CD4-positive, alpha-beta T cell treated with Interleukin-17A for 4 hours (primary cell): ENCODE measurements at places on chromosomes 4 and X.

DNA sequence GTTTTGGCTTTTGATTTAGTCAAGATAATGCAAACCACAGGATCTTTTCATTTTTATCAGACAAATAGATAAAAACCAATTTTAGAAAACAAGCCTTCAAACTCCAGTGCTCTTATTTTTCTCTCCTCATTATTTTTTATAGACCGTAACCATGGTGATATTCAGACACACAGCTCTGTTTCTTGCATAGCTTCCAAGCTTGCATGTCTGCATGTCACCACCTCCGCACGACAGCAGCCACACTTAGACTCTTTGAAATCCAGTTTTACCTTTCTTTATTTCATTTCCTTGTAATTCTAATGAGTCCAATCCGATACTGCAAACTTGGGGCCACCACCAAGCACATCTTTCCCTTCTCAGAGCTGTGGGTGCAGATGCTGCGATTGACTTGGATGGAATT lies 94.3 kb upstream of the GPM6A start:
- no peak for DNase-seq

- no peak for DNase-seq
These were observed 108.5 kb upstream of the MID1 start for GRCh38 chrX:10728806-10729389.

- DNase-seq: no peak
These were observed 29.1 kb upstream of the KLHL8 start for GRCh38 chr4:87249332-87250019.

DNA sequence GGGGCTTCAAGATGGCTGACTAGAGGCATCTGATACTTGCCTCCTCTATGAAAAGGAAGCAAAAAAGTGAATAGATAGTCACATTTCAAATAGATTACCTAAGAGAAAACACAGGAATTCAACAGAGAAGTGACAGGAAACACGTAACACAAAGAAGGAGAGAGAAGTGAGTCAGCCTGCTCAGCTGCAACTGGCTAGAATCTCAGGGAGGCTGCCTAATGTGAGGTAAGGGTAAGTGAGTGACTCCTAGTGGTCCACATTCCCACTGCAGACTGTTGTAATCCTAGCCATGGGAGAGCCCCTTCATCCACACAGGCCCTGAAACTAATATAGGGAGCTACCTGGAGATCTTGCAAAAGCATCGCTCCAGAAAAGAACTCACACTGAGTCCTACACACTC lies 179.2 kb downstream of the SLC7A11 start:
- no peak for DNase-seq

- DNase-seq: no peak
These were observed 73.6 kb downstream of the SNX25 start for GRCh38 chr4:185282968-185283367.

DNA sequence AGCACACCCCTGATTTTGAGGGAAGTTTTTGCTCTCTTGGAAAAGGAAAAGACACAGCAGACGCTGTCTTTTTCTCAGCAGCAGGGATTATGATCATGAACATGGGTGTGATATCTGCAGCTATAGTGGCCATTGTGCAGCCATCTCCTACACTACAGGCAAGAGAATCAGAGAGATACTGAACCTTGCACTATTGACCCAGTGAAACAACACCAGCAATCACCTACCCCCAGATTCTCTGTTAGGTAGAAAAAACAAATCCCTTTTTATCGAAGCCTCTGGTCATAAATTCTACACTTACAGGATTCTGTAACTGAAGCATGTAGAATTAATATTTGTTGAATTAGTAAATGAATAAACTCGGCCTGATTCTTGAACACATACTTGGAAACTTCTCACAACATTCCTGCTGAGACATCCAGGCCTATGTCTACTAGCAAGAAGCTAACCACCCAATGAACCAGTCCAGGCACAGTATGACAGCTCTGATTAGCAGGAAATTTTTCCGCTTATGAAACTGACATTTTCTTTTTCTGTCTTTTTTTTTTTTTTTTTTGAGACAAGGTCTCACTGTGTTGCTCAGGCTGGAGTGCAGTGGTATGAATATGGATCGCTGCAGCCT lies 5.0 kb upstream of the AFAP1 start:
- DNase-seq: no peak

DNA sequence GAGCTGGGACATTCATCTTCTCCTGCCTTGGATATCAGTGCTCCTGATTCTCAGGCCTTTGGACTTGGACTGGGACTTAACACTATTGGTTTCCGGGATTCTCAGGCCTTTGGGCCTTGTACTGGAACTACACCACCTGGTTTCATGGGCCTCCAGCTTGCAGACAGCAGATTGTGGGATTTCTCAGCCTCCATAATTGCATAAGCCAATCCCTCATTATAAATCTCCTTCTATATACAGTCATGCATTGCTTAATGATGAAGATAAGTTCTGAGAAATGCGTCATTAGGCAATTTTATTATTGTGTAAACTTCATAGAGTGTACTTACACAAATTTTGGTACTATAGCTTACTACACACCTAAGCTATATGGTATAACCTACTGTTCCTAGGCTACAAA lies 8.9 kb upstream of the CCNG2 start:
- DNase-seq: no peak

DNA sequence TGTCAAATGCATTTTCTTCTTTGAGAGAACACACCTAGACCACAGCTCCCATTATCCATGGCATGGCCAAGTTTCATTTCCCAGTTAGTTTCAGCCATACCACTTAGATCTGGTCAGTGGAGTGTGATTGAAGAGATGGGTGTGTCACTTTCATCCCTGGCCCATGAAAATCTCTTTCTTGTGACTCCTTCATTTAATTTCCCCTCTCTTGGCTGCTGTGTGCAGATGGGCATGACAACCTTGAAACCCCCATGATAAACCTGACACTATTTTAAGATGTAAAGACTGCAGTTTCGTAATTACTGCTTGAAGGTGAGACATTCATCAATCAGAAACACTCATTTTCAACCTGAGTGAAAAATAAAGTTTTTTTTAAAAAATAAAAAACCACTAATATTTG lies 284.9 kb downstream of the IL15 start:
- DNase-seq: no peak

DNA sequence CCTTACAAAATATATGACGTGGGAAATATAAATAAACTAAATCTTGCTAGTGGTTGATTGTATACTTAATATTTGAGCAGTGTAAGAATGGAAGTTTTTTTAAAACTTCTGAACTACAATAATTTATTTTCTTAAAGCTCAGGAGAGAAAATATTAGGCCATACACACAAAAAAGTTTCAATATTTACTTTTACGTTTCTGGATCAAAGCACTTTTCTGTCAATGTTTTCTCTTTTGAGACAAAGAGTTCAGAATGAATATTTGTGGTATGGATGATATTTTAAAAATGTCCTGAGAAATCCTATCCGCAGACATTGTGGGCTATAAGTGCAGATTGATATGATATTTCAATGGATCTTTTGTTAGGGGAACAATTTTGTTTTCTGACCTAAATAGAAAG lies 109.9 kb downstream of the TLL1 start:
- no peak for DNase-seq

DNA sequence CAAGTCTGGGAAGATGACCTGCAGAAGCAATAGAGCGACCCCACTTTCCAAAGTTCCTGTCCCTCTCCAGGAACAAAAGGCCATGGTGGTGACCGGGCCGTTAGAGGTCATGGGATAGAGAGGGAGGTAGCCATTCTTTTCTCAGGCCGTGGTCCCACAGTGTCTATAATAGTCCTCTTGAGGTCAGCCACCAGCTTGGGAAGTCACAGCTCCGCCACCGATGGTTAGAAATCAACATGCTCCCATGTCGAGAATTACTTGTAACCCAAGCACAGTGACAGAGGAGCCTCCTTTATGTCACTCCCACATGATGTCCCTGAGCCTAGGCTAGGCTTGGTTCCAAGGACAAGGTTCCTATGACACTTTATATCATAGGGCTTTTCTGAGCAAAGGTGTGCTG lies 48.3 kb upstream of the CBR4 start:
- DNase-seq: no peak

GRCh38 chr4:40848940-40849339 lies 99.2 kb downstream of the NSUN7 start:
- DNase-seq: no peak

DNA sequence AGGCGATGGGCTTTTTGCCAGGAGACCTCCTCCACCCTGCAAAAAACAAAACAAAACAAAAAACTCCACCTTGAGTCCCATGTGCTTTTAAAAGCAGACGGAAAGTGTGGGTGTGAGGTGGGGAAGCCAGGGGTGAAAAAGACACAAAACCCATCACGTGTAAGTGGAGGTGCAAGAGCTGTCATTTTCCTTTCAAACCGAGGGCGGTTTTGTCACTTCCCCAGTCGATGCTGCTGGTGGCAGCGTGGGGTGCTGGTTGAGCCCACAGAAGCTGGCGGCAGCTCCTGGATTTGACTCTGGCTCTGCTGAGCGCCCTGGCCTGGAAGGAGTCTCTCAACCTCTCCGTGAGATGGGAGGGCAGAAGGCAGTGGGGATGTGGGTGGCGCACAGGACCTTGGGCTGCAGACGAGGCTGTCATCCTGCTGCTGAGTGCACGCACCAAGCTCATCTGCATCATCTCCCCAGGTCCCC lies 110.0 kb downstream of the PSAPL1 start:
- no peak for DNase-seq
